ENCODE measurements at places on chromosomes 7 and 10.

GRCh38 chr7:50865450-50865849 lies 82.8 kb upstream of the GRB10 start:
- no peak for DNase-seq

GRCh38 chr10:101214446-101215396 lies 14.5 kb downstream of the LBX1 start:
- peak; percentile 75 for DNase-seq

- DNase-seq = no peak
Measured at GRCh38 chr7:111633878-111634277, 71.6 kb upstream of the IMMP2L start.

GRCh38 chr7:67478066-67478465 lies 481.4 kb downstream of the TYW1 start:
- DNase-seq = no peak

DNA sequence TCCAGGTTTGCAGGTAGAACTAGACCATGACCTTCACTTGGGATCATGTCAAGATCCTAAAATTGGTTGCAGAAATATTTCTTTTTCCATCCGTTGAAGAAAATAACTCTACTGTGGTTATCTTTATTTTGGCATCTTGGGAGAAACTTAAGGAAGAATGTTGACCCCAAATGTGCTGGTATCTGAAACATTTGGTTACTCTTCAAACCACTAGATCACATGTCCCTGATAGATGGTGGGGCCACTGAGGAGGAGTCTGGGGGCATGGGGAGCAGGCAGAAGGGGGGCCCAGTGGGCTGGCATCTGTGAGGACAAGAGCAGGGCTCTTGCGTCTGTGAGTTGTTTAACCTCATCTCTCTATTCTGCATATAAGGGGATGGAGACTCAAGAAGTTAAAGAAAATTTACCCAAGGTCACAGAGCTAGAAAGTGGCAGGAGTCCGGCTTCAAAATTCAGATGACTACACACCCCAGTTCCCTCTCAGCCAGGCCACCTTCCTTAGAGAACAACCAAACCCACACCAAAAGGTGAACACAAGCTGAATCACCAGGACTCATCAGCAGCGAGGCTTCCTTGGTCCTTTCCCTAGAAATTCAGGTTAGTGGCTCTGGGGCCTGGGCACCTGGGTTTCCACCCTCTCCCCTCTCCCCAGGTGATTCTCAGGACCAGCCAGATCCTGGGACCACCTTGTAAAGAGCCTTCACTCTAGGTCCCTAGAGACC lies 40.6 kb upstream of the SRGN start:
- DNase-seq = no peak
